Mesenteric fat pad (tissue), 1 donor: ENCODE measurements at places on chromosomes 1 and 21. TPM values are rescaled to one million over a fixed set of nuclear protein-coding genes. Genes with fewer than 3 reads are reported as not detected.

The DCDC2B gene
- not detected for total RNA-seq

The PTGS2 gene
- total RNA-seq, result 35.0 TPM

The CCDC17 gene
- total RNA-seq, result 2.4 TPM

The RGS5 gene
- total RNA-seq, result 60.4 TPM

The MR1 gene
- total RNA-seq, result 14.2 TPM

The RHD gene
- total RNA-seq, result not detected

The S100A1 gene
- 12.6 TPM for total RNA-seq

The ARHGAP30 gene
- total RNA-seq, result 26.0 TPM

The TCEA3 gene
- 8.3 TPM for total RNA-seq

The ATP1A2 gene
- total RNA-seq, result 31.2 TPM

The INSRR gene
- total RNA-seq, result 0.10 TPM

The DDR2 gene
- total RNA-seq, result 187 TPM

The MTFR1L gene
- 53.8 TPM for total RNA-seq

The PROK1 gene
- 1.3 TPM for total RNA-seq

The CNKSR1 gene
- 1.7 TPM for total RNA-seq

DNA sequence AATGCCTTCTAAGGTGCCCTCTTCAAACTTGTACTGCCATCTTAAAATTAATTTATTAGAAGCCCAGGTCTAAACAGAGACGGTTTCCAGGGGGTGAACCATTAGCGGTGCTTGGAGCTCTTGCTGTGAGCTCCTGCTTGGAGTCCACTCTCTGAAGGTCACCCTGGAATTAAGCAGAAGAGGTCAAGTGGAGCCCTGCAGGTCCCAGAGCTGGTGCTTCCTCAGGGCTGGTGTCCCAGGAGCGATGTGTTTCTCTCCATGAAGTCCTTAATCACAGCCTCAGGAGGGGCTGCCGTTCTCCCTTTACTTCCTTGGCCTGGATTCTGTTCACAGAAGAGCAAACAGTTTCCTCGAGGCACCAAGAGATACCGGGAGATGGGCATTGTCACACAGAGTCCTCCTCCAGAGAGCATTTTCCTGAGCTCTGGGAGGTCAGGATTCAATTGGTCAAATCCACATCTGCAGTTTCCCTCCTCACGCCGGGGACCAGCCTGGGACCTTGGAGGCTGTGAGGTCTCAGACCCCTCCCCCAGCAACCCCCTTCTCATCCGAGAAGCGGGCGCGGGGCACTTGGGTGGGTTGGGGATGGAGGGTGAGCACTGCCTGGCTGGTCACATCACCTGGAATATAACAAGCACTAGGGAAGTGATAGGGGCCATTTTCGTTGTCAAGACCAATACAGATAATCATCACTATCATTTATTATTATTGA is 310.4 kb downstream of the AJAP1 start:
- peak; percentile 62 for DNase-seq

DNA sequence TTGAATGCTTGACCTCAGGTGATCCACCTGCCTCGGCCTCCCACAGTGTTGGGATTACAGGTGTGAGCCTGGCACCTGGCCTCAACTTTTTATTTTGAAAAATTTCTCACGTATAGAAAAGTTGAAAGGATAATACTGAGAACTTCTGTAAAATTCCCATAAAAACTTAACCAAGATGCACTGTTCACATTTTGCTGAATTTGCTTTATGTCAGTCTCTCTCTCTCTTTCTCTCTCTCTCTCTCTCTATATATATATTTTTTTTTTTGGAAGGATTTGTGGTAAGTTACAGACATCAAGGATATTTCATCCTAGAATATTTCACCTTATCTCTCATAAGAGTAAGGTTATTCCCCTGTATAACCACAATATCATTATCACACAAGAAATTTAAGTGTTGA is 5.9 kb downstream of the PEX14 start:
- no peak for DNase-seq

- DNase-seq, result no peak
Observed at GRCh38 chr1:3391711-3392110, 62.8 kb upstream of the ARHGEF16 start.

GRCh38 chr1:183212870-183213269 is 26.8 kb downstream of the LAMC2 start:
- no peak for DNase-seq

GRCh38 chr1:40599926-40600325 is 65.6 kb downstream of the RIMS3 start:
- DNase-seq, result no peak

- DNase-seq, result no peak
Observed at GRCh38 chr1:21295002-21295401, 4.7 kb upstream of the ECE1 start.

DNA sequence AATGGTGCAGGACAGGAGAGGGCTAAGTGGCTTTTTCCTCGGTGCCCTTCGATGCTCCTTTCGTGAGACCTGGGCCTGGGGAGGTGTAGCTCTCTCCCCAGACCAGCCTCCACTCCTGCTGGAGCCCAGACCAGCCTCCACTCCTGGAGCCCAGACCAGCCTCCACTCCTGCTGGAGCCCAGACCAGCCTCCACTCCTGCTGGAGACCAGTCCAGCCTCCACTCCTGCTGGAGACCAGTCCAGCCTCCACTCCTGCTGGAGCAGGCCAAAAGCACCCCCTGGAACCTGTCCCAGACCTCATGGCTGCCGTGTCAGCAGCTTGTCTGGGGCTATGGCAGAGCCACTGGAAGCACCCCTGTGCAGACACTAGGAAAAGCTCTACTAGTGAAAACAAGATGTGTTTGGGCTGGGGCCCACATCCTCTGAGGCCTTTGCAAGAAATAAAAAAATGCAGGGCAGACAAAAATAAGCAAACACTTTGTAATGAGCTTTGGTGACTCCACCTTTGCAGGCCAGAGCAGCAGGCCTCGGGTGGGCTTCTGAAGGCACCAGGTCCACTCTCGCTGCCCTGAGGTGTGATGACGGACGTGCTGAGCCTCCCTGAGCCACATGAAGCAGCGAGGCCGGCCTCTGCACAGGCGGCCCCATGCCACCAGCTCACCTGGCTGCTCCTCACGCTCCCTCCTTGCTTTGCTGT is 116.0 kb upstream of the IFFO2 start:
- no peak for DNase-seq

- DNase-seq, result no peak
Observed at GRCh38 chr1:76106719-76107235, 32.2 kb downstream of the ST6GALNAC3 start.

DNA sequence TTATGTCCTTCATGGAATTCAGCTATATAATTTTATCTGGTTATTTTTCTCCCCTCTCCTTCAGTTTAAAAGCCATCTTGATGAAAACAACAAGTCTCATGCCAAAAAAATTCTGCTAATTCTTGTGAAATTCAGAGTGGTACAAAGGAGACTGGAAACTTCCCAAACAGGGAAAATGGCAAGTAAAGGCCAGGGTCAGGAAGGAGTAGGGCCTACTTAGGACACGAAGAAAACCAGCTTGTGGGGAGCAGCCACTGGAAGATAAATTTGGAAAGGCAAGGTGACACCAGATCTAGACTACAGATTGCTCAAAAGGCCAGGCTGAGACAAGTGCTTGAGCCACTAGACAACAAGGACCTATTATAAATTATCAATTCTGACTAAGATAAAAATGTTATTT is 6.4 kb downstream of the TSTD1 start:
- DNase-seq, result no peak

GRCh38 chr1:204475656-204476432 is 18.8 kb downstream of the PIK3C2B start:
- DNase-seq, result no peak

DNA sequence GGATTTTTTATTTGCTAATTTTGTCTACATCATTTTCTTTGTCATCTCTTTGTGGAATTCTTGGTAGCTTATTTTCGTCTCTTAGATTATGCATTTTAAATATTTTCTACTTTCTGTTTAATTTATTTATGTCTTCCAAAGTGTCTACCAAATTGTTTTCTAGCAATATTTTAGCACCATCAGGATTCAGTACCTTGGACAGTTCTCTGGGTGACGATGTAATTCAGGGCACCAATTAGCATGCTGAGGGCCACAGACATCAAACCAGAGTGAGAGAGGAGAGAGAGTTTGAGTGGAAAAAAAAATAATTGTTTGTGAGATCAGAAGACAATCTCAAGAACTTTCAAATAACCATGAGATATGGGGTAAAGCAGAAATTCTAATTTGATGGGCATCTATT is 169.8 kb upstream of the CXADR start:
- no peak for DNase-seq

- DNase-seq, result no peak
Observed at GRCh38 chr1:118927427-118928187, 60.5 kb downstream of the TBX15 start.

DNA sequence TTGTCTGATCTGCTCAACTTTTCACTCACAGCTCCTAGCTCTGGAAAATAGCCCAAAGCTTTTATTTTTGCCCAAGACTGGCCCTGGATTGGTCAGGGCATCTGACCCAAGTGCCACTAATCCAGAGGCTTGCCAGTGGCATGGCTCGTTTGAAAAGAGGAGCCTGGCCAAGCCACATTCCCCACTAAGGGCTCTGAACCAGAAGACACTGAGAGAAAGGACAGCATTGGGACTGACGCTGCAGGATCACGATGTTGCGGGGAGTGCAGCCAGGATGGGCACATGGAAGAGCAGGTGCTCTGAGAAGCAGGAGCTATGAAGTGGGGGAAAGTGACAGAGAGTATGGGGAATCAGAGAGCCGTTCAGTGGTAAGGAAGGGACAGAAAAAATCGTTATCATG is 44.9 kb upstream of the TSPAN2 start:
- no peak for DNase-seq

- no peak for DNase-seq
Observed at GRCh38 chr1:227070638-227071285, 130.7 kb downstream of the COQ8A start.

- DNase-seq, result no peak
Observed at GRCh38 chr1:203464226-203464625, 11.4 kb upstream of the PRELP start.

GRCh38 chr1:116808200-116808847 is 54.1 kb downstream of the CD2 start:
- no peak for DNase-seq

DNA sequence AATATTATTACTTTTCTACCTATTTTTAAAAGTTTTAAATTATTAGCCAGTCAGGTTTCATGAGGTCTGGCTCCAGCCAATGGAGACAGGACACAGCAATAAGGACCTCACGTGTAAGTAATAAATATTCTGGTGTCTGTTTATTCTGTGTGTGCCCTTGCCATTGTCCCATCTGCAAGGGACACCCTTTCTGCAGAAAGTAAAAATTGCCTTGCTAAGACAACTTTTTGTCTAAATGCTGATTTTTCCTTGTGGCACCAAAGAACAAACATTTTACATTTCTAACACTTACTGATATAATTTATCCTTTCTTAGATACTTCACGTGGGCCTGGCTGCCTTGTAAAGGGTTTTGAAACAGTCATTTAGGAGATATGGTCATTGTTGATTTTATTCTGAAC is 29.4 kb downstream of the OVAAL start:
- no peak for DNase-seq

DNA sequence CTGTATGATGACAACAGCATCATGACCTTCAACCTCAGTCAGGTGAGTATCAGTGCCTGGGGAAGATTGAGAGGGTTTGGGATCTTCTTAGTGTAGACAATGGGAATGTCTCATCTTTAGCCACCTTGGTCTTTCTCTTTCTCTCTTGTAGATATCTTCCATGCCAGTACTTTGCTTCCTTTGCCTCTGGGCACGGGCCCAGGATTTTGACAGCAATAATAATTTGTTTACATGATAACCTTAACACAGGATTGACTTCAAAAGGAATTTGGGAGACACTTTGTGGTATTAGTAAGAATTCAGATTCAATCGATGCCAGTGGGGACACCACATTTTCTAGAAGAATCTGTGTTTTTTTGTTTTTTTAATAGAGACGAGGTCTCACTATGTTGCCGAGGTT is 12.1 kb upstream of the PIGV start:
- DNase-seq, result no peak

GRCh38 chr1:2472561-2473177 is 3.4 kb upstream of the PLCH2 start:
- no peak for DNase-seq

- peak; percentile 79 for DNase-seq
Observed at GRCh38 chr1:11518791-11519628, 40.1 kb downstream of the DISP3 start.

DNA sequence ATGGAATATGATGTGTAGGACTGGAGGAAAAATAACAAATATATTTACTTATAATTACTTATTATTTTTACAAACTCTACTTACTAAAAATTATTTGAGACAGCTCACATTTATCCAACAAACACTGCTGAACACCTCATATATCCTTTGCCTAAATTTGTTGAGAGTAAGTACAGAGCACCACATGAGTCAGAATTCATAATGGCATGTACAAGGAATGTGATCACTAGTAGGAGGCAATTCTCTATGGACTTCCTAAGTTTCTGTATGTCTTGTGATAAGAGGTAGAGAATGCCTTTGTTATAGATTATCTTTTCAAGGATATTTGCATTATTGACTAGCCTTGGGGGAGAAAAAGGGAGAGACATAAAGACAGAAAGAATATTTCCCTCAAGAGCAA is 8.2 kb upstream of the ST6GALNAC3 start:
- no peak for DNase-seq

- no peak for DNase-seq
Observed at GRCh38 chr1:229557200-229557850, 1.2 kb downstream of the ABCB10 start.

- no peak for DNase-seq
Observed at GRCh38 chr1:118985640-118986554, 2.2 kb downstream of the TBX15 start.

DNA sequence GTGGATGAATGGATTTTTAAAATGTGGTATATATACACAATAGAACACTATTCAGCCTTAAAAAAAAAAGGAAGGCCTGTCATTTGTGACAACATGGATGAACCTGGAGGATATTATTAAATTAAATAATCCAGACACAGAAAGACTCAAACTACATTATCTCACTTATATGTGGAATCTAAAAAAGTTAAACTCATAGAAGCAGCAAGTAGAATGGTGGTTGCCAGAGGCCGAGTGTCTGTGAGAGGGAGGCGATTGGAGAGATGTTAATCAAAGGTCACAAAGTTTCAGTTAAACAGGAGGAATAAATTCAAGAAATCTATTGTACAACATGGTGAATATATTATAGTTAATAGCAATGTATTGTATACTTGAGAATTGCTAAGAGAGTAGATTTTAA is 39.7 kb downstream of the ZC3H11B start:
- no peak for DNase-seq

DNA sequence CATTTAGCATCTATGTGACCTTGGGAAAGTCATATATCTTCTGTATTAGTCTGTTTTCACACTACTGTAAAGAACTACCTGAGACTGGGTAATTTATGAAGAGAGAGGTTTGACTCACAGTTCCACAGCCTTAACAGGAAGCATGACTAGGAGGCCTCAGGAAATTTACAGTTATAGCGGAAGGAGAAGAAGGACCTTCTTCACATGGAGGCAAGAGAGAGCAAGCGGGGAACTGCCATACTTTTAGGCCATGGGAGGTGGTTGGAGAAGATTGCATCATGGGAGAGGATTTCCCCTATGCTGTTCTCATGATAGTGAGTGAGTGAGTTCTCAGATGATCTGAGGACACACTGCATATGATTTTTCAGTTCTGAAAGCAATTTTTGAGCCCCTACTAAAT is 87.9 kb downstream of the CLEC20A start:
- DNase-seq, result no peak

GRCh38 chr1:245809361-245809760 is 654.6 kb downstream of the KIF26B start:
- DNase-seq, result no peak
